ENCODE measurements at places on chromosomes 16 and 17. TPM values are rescaled to one million over a fixed set of nuclear protein-coding genes. Genes with fewer than 3 reads are reported as not detected.

MYH10 gene
- 9.6 TPM for polyA plus RNA-seq

CCL1 gene
- polyA plus RNA-seq = 0.44 TPM

RNU2-1 gene
- polyA plus RNA-seq = not detected

GAST gene
- polyA plus RNA-seq = not detected

KRTAP1-3 gene
- not detected for polyA plus RNA-seq

ABCC1 gene
- 12.4 TPM for polyA plus RNA-seq

ZNF18 gene
- 5.0 TPM for polyA plus RNA-seq

ASGR1 gene
- 11.2 TPM for polyA plus RNA-seq

SLFN14 gene
- not detected for polyA plus RNA-seq

IRX5 gene
- 22.5 TPM for polyA plus RNA-seq

RRN3 gene
- 15.5 TPM for polyA plus RNA-seq

CD79B gene
- polyA plus RNA-seq = 8.7 TPM

METRN gene
- 52.7 TPM for polyA plus RNA-seq

ACSM2A gene
- polyA plus RNA-seq = not detected

GNAO1 gene
- polyA plus RNA-seq = 0.51 TPM

MPP2 gene
- polyA plus RNA-seq = 0.24 TPM

WNT9B gene
- 0.33 TPM for polyA plus RNA-seq

YBX2 gene
- polyA plus RNA-seq = 0.53 TPM

HSD11B2 gene
- polyA plus RNA-seq = 39.8 TPM

VAT1 gene
- 80.2 TPM for polyA plus RNA-seq

CIBAR2 gene
- 11.8 TPM for polyA plus RNA-seq

SPN gene
- polyA plus RNA-seq = 10.5 TPM

DPEP3 gene
- polyA plus RNA-seq = not detected

TP53I13 gene
- polyA plus RNA-seq = 53.4 TPM

TEKT3 gene
- polyA plus RNA-seq = 1.9 TPM

NME1 gene
- 201 TPM for polyA plus RNA-seq

PRRT2 gene
- polyA plus RNA-seq = 0.49 TPM

ATP2C2 gene
- polyA plus RNA-seq = 21.3 TPM

BAIAP3 gene
- polyA plus RNA-seq = 4.5 TPM

CTRB2 gene
- polyA plus RNA-seq = 0.65 TPM

EVI2A gene
- polyA plus RNA-seq = 44.9 TPM

LDHD gene
- 4.3 TPM for polyA plus RNA-seq

KRT28 gene
- polyA plus RNA-seq = not detected

KRT17 gene
- 47.2 TPM for polyA plus RNA-seq

HOXB4 gene
- 1.7 TPM for polyA plus RNA-seq

CNEP1R1 gene
- polyA plus RNA-seq = 15.9 TPM

GH1 gene
- polyA plus RNA-seq = not detected

EVPLL gene
- 2.0 TPM for polyA plus RNA-seq

MYADML2 gene
- polyA plus RNA-seq = not detected

TTYH2 gene
- 3.3 TPM for polyA plus RNA-seq

OTOP2 gene
- not detected for polyA plus RNA-seq
